Naive B cell (primary cell): ENCODE measurements at places on chromosomes 13 and 19.

DNA sequence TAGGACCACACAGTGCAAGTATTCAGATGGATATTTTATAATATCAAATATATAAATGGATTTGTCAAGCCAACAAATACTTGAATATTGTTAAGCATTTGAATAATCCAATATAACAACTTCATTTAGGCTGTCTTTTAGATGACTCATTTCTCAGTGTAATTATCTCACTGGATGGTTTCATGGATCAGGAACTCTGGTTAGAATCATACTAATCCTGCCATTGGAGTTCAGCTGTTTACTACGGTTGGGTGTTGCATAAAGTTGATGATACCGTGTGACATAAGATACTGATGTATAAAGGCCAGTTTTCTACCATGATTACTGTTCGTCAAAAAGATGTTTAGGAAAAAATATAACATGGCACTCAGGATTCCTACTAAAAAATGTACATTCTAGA, 196.3 kb downstream of the TSHZ3 start:
- no peak overlapping the region for H3K4me3 ChIP-seq
- no peaks in the 10 kb centered on the region for H3K4me1 ChIP-seq
- H3K27ac ChIP-seq: no peak overlapping the region
- H3K27me3 ChIP-seq: no peaks in the 10 kb centered on the region
- DNase-seq: no peak

GRCh38 chr13:84130495-84131114, 248.3 kb upstream of the SLITRK1 start:
- no peak for DNase-seq
- H3K36me3 ChIP-seq: no peaks in the 10 kb centered on the region
- no peaks in the 10 kb centered on the region for H3K4me1 ChIP-seq
- no peak overlapping the region for H3K27ac ChIP-seq

GRCh38 chr13:35512271-35512920, 35.9 kb upstream of the MAB21L1 start:
- H3K4me3 ChIP-seq: no peak overlapping the region
- H3K4me1 ChIP-seq: no peaks in the 10 kb centered on the region
- H3K27ac ChIP-seq: no peak overlapping the region
- no peak for DNase-seq
- no peaks in the 10 kb centered on the region for H3K36me3 ChIP-seq

DNA sequence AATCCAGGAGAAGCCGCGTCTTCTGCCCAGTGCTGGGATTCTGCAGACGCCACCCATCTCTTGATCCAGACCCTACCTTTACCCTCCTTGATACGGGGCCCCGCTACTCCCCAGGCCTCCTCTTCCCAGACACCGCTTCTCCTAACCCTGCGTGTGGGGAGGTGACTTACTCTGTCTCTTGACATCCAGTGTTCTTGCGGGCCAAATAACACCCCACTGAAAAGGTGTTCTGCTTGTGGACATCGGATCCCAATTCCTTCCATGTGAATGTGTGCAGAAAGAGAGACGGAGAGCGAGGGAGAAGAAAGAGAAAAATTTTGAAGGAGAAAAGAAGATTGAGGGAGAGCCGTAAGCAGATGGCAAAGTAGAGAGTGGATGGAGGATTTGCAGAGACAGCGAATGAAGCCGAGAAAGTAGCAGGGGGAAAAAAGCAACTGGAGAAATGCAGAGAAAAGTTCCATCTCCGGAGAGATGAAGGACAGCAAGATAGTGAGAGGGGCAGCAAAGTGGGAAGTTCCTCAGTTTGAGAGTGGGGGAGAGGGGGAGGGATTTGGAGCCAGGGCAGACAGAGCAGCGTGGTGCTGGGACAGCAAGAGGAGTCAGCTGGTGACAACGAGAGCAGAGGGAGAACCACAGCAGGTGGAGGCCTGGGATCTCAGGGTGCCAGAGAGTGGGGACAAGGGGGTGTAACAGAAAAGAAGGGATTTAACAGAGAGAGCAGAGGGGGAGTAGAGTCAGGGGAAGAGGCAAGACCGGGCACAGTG, 814 bp downstream of the ZNF480 start:
- peaks cover 44% of the 10 kb centered on the region for H3K4me1 ChIP-seq
- peak overlapping the region; percentile 100 for H3K4me3 ChIP-seq
- H3K27ac ChIP-seq: peak overlapping the region; percentile 97
- no peaks in the 10 kb centered on the region for H3K27me3 ChIP-seq

DNA sequence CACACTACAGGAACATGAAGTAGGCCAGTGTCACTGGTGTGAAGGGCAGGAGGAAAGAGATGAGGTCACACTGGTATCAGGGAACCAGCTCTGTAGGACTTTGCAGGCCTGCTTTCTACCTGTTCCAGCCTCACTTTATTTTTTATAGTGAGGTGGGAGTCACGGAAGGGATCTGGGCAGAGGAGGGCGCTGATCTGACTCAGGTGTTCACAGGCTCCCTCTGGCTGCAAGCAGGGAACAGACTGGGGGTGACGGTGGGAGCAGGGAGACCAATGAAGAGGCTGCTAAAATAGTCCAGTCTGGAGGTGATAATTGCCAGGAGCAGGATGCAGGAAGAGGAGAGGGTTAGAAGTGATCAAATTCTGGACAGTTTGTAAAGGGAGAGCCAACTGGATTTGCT, 2.8 kb downstream of the THAP8 start:
- no peaks in the 10 kb centered on the region for H3K27me3 ChIP-seq
- no peaks in the 10 kb centered on the region for H3K36me3 ChIP-seq
- H3K4me3 ChIP-seq: no peak overlapping the region
- peaks cover 15% of the 10 kb centered on the region for H3K4me1 ChIP-seq
- H3K27ac ChIP-seq: no peak overlapping the region
- no peak for DNase-seq

DNA sequence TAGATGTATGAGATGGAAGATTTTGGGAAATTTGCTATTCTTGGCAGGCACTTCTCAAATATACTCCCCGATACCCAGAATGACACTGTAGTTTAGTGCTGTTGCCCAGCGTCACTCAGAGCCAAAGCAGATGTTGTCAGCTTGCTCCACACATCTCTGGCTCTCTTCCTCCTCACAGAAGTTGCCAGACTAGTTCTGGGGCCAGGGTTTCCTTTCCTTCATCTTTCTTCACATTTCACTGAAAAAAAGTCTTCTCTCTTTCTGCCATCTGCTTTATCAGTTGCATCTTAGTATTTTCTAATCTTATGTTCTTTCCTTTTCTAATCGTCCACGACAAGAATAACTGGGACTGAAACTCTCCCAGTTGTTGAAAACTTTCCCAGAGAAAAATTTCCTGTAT, 251.4 kb downstream of the RGCC start:
- peaks cover 8% of the 10 kb centered on the region for H3K36me3 ChIP-seq
- no peak for DNase-seq
- H3K4me3 ChIP-seq: no peak overlapping the region
- no peak overlapping the region for H3K27ac ChIP-seq

- H3K27ac ChIP-seq: no peak overlapping the region
- DNase-seq: no peak
- H3K4me3 ChIP-seq: no peak overlapping the region
- H3K27me3 ChIP-seq: no peaks in the 10 kb centered on the region
These were observed 462.5 kb downstream of the KLF5 start for GRCh38 chr13:73521290-73521624.

GRCh38 chr13:45575146-45575829, 40.3 kb downstream of the ERICH6B start:
- no peaks in the 10 kb centered on the region for H3K36me3 ChIP-seq
- H3K27ac ChIP-seq: no peak overlapping the region
- H3K4me1 ChIP-seq: no peaks in the 10 kb centered on the region
- H3K27me3 ChIP-seq: peaks cover 5% of the 10 kb centered on the region
- H3K4me3 ChIP-seq: no peak overlapping the region
- DNase-seq: no peak

DNA sequence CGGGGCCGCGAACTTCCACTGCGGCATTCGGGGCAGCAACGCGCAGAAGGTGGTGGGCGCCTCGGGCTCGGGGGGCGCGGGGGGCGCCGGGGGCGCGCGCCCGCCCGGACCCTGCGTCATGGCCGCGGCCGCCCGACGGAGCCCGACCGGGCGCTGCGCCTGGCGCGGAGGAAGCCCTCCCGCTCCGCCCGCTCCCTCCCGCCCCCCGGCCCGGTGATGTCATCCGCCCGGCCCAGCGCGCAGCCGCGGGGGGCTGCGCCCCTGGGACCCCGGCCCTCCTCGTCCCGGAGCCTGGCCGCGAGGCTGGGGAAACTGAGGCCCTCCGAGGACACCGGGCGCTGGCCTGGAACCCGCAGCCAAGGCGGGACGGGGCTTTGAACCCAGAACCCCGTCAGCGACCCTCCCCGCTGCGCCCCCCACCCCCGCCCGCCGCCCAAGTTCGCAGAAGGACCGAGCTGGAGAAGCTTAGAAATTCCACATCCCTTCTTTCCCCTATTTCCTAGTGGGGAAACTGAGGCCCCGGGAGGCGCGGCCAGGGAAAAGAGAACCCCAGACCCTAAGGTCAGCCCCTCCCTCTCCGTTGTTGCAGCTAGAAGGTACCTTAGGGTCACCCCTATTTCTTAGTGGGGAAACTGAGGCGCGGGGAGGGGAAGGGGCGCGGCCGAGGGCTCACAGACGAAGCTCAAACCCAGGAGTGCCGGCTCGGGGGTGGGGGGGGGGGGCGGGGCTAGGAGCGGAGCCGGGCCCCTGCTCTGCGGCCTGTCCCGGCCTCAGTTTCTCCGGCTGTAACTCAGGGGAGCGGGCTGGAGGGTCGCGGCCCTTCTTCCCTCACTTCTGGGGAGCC, at the start of gene SHC2:
Gene SHC2 (minus strand): TSS at position 157 of the 844 bp plus-strand sequence. CDS start 37 bp downstream, at position 120.
- H3K4me3 ChIP-seq: peak within 1 kb of the TSS; percentile 89
- H3K36me3 ChIP-seq: peaks cover 8% of the 10 kb centered on the region
- peaks cover 7% of the 10 kb centered on the region for H3K4me1 ChIP-seq
- H3K27ac ChIP-seq: no peak within 1 kb of the TSS

- no peak for DNase-seq
- peaks cover 4% of the 10 kb centered on the region for H3K4me1 ChIP-seq
- H3K4me3 ChIP-seq: no peak overlapping the region
- H3K27ac ChIP-seq: no peak overlapping the region
- peaks cover 4% of the 10 kb centered on the region for H3K27me3 ChIP-seq
These were observed 8.4 kb downstream of the RGL3 start for GRCh38 chr19:11410682-11411081.

- H3K36me3 ChIP-seq: no peaks in the 10 kb centered on the region
- no peak overlapping the region for H3K4me3 ChIP-seq
- no peak for DNase-seq
- H3K27ac ChIP-seq: no peak overlapping the region
- no peaks in the 10 kb centered on the region for H3K4me1 ChIP-seq
These were observed 167.4 kb upstream of the STARD13 start for GRCh38 chr13:33452873-33453517.

DNA sequence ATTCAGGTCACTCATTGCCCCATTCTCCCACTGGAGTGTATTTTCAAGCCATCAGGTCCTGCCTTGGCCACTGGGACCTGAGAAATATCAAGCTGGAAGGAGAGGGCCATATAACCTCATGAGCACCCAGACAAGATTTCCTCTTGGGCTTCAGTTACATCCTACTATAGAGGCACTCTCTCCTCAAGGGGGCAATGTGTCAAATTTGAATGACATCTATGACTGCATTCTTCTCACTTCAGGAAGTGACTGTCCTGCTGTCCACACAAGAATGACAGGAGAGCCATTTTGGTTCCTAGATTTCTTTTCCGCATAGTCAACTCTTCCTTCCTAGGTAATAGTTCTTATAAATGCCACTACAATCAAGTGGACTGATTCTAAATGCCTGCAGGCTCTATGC, 416.2 kb downstream of the DIAPH3 start:
- no peak overlapping the region for H3K27ac ChIP-seq
- no peak for DNase-seq
- H3K4me3 ChIP-seq: no peak overlapping the region
- H3K36me3 ChIP-seq: no peaks in the 10 kb centered on the region
- no peaks in the 10 kb centered on the region for H3K27me3 ChIP-seq
- H3K4me1 ChIP-seq: no peaks in the 10 kb centered on the region

DNA sequence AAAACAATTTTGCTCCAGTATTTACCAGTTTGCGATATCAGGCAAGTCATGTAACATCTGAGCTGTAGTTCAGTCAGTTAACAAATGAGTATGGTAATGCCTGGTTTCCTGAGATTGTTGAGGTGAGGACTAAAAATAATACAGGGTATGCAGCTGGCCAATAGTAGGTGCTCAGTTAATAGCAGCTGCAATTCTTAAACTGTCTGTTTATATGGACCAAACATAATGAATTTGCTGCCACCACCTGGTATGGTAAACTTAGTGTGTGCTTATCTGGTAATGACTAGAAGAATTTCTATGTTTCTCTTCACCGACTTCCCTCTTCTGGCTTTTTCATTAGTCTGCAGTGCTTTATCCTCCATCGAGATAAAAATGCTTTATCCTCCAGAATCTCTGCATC, 9.1 kb downstream of the ZMYM2 start:
- H3K27me3 ChIP-seq: no peaks in the 10 kb centered on the region
- H3K27ac ChIP-seq: no peak overlapping the region
- peaks cover 10% of the 10 kb centered on the region for H3K4me1 ChIP-seq
- H3K4me3 ChIP-seq: no peak overlapping the region
- DNase-seq: no peak
- H3K36me3 ChIP-seq: peaks cover 7% of the 10 kb centered on the region

GRCh38 chr13:101916775-101917474, 464.4 kb downstream of the ITGBL1 start:
- peaks cover 48% of the 10 kb centered on the region for H3K27me3 ChIP-seq
- DNase-seq: no peak
- no peaks in the 10 kb centered on the region for H3K4me1 ChIP-seq
- H3K36me3 ChIP-seq: no peaks in the 10 kb centered on the region
- no peak overlapping the region for H3K27ac ChIP-seq
- H3K4me3 ChIP-seq: no peak overlapping the region

DNA sequence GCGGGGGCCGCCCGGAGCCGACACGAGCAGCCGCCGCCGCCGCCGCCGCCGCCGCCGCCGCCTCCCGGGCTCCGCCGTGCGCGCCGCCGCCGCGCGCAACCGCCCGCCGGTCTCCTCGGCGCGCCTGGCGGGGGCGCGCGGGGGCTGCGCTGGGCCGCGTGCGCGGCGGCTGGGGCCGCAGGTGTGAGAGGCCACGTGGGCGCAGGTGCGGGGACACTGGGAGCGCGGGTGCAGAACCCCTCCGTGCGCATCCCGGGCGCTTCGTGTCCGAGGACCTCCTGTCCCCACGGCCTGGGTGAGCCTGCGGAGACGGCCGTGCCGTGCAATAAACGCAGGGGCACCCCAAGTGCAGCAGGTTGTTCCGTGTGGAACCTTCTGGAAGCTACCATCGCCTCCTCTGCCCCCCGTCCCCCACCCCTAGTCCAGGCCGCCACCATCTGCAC, at the start of gene LINGO3:
Gene LINGO3 (minus strand): TSS at position 41 of the 443 bp plus-strand sequence. CDS start 16,378 bp downstream, outside the sequence.
- H3K36me3 ChIP-seq: no peaks in the 10 kb centered on the region
- H3K27me3 ChIP-seq: peaks cover 8% of the 10 kb centered on the region
- H3K4me3 ChIP-seq: peak within 1 kb of the TSS; percentile 78
- DNase-seq: no peak
- peaks cover 29% of the 10 kb centered on the region for H3K4me1 ChIP-seq

GRCh38 chr19:19113040-19113626, 25.1 kb downstream of the TMEM161A start:
- DNase-seq: no peak
- H3K27me3 ChIP-seq: no peaks in the 10 kb centered on the region
- H3K36me3 ChIP-seq: no peaks in the 10 kb centered on the region
- no peak overlapping the region for H3K4me3 ChIP-seq
- H3K27ac ChIP-seq: no peak overlapping the region
